ENCODE measurements at places on chromosomes 3 and 15. TPM values are rescaled to one million over a fixed set of nuclear protein-coding genes. Genes with fewer than 3 reads are reported as not detected.

FAM3D gene
- total RNA-seq, result not detected

SERINC4 gene
- total RNA-seq, result 0.32 TPM

ARL13B gene
- 12.9 TPM for total RNA-seq

- DNase-seq, result no peak
- no peak overlapping the region for H3K4me3 ChIP-seq
- no peak overlapping the region for H3K27ac ChIP-seq
- H3K36me3 ChIP-seq, result no peaks in the 10 kb centered on the region
- no peaks in the 10 kb centered on the region for H3K4me1 ChIP-seq
- H3K27me3 ChIP-seq, result no peaks in the 10 kb centered on the region
Measured at GRCh38 chr15:95646484-95647273, 683.8 kb upstream of the NR2F2 start.

DNA sequence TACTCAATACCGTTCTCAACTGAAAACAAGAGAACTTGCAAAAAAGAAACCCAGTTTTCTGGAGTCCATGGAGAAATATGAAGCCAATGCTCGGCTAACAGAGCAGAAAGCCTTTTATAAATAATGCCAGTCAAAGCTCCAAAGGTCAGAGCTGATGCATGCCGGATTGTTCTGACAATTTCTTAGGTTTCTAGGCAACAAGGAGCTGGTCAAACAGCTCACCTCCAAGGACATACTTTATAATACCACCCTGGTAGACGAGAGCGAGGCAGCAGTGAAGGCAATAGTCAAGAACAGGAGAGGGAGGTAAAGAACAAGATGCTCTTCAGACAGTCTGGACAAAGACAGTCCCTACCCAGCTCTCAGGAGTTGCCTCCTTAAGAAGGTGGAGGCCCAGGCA is 111.1 kb downstream of the UBE3A start:
- H3K27me3 ChIP-seq, result no peaks in the 10 kb centered on the region
- peaks cover 8% of the 10 kb centered on the region for H3K4me1 ChIP-seq
- no peaks in the 10 kb centered on the region for H3K36me3 ChIP-seq
- DNase-seq, result no peak
- no peak overlapping the region for H3K27ac ChIP-seq

DNA sequence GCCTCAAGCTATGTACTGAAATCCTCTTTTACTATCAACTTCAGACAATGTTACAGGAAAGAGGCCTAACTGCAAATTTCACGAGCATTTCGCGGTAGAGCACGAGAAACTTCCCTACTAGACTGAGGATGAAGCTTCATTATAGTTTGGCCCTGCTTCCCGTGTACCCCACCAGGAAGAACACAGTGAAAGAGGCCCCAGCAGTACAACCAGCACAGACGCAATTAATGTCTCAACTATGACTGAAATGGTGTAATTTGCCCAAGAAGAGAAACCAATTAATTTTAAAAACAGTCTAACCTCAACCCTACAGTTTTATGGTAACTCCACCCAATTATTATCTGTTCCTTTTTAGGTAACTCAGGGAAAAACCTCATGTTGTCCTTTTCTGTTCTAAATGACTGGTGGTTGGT is 12.1 kb downstream of the CHSY1 start:
- no peak overlapping the region for H3K27ac ChIP-seq
- H3K4me1 ChIP-seq, result peaks cover 48% of the 10 kb centered on the region
- H3K4me3 ChIP-seq, result no peak overlapping the region
- no peaks in the 10 kb centered on the region for H3K27me3 ChIP-seq
- DNase-seq, result no peak

DNA sequence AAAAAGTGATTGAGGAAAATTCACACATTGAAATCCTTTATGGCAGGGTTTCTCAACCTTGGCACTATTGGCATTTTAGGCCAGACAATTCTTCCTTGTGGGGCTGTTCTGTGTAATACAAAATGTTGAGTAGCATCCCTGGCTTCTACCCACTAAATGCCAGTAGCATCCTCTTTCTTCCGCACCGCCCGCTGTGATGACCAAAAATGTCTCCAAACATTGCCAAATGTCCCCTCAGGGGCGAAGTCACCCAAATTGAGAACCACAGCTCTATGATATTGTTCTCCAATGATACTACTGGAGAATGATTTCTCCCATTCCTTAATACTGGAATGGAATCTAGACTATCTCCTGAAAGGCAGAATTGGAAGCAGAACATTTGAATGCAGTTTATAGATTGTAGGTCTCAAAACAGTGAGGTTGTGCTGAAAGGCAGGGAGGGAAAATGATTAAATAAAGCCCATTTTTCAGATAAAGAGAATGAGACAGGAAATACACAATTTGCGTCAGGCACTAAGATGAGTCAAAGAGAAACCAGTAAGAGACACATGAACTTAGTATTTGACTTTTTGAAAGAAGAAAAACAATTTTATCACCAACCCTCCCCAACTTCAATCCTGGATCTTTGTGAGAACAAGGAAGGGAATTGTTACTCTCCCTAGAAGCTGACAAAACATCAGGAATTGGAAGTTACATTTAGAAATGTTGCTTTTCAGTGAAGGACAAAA is 101.6 kb upstream of the TNIK start:
- no peak overlapping the region for H3K27ac ChIP-seq
- no peak overlapping the region for H3K4me3 ChIP-seq
- DNase-seq, result no peak
- no peaks in the 10 kb centered on the region for H3K36me3 ChIP-seq
- no peaks in the 10 kb centered on the region for H3K4me1 ChIP-seq

- no peak overlapping the region for H3K27ac ChIP-seq
- H3K36me3 ChIP-seq, result no peaks in the 10 kb centered on the region
- H3K4me3 ChIP-seq, result no peak overlapping the region
- no peaks in the 10 kb centered on the region for H3K27me3 ChIP-seq
- DNase-seq, result no peak
Measured at GRCh38 chr3:69752241-69752640, 13.0 kb downstream of the MITF start.
